SHP77 (cell line): ENCODE measurements at places on chromosomes 12 and 14.

DNA sequence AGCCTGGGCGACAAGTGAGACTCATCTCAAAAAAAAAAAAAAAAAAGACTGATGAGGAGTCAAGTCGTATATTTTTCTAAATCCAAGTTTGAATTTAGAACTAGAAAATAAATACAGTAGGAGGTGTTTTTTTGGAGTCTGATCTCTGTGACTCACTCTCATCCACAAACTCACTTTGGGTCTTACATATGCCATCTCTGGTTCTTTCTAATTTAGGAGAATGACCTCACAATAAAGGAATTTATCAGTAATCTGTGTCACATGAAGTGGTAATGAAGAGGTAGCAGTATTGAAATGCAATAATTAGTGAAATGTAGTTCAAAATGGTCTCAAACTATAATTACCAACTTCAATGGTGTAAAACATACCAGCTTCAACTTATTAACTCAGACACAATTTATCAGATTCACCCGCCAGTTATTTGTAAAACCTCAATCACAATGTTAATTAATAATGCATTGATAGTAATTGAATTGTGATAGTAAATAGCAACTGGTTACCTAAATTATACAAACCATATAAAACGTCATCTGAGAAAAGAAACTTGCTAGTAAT lies 4.4 kb upstream of the CFL2 start:
- no peak for DNase-seq

- no peak for DNase-seq
These were observed 638 bp downstream of the PLEKHG3 start for GRCh38 chr14:64704743-64705380.

GRCh38 chr12:124923905-124924734 lies 9.7 kb upstream of the UBC start:
- no peak for DNase-seq

- DNase-seq, result no peak
These were observed 7.1 kb upstream of the NANOG start for GRCh38 chr12:7782055-7782454.
